ENCODE measurements at places on chromosomes 5 and 9.

GRCh38 chr9:132647806-132648205, 22.0 kb downstream of the DDX31 start:
- no peak for DNase-seq

GRCh38 chr5:59759600-59760351, 133.8 kb downstream of the PDE4D start:
- DNase-seq: no peak

DNA sequence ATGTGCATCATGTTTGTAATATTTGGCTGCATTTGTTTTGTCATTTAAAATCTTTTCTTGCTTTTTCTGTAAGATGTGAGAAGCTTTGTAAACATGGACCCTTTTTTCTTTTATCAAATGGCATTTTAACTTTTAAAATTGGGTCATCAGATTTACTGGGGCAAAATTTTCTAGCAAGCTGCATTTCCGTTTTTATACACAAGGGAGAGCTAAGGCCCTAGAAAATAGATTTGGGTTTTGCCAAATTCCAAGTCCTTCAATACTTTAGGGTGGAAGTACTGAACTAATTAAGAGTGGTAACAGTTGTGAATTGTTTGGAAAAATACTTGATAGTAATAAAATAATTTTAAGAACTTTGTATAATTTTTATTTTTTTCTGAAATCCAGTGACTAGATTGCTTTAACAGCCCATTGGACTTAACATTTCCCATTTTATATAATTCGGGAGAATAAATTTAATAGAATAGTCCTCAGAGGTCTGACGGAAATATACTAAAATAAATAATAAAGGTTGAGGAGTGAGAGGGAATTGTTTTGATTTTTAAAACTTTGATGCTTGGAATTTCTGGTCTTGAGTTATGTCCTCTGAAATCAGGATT, 117.4 kb downstream of the SMARCA2 start:
- DNase-seq: no peak

DNA sequence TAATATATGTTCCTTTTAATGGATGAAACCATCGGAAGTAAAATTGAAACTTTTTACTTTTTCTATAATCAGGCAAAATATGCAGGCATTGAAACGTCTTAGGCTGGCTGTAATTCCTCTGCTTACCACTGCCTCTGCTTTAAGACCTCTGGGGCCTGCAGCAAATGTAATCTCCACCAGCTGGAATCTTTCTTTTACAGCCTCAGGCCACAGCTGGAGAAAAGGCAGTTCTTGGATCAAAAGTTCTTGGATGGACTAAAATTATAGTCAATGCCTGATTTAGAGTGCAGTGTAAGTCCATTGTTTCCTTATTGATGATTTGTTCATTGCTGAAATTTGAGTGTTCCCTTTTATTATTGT, 396.7 kb downstream of the KCTD16 start:
- DNase-seq: no peak

DNA sequence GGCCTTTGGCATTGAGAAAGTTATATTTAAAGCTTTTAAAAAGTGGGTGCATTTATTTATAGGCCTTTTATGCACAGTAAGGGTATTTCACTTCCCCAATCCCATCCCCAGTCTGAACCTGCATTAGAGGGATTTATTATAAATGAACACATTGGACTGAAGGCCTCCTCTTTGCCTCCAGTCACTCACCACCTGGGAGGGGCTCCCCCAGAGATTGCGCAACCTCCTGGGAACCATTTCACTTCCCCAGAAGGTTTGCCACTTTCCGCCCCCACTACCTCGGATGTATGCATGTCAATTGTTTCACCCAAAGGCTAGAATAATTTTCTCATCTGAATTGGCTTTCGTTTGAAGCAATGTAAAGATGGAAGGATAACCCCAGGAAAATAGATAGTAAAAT, 29.8 kb upstream of the VCAN start:
- DNase-seq: no peak

GRCh38 chr5:168238463-168238862, 53.0 kb upstream of the WWC1 start:
- DNase-seq: no peak

- DNase-seq: no peak
Measured at GRCh38 chr9:92151691-92152393, 36.6 kb upstream of the SPTLC1 start.

DNA sequence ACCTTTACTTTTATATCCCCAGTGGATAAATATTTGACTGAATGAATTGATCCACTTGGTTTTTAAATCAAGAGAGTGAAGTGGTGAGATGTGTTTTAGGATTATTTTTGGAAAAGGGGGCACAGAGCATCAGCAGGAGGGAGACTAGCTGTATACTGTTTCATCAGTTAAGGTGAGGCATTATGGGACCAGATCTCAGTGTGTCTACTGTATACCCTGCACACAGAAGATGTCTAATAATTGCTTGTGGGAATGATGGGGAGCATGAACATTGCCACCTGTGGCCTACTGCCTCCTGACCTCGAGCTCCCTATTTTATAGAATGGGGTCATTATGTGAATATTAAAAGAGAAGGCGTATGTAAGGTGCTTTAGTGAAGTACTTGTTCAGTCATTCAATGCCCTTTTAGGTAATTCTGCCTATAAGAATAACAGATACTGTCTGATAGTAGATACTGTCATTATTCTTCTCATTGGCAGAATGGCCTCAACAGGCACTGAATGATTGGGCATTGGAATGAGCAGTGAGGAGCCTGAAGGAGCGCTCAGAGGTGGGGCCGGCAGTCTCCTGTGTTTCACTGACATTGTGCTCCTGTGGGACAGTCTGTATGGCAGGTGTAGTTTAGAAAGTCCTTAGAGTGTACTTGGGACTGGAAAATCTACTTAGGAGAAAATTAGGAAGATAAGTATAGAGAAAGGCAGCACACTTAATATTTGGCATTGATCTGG, 47.4 kb upstream of the FAM120AOS start:
- no peak for DNase-seq

Data from C1 segment of cervical spinal cord (tissue), 14 donors.